ENCODE measurements at places on chromosomes 13 and 19. TPM values are rescaled to one million over a fixed set of nuclear protein-coding genes. Genes with fewer than 3 reads are reported as not detected.

GRCh38 chr19:35919306-35919705 lies 11.2 kb upstream of the TYROBP start:
- DNase-seq: no peak

POLD1 gene
- total RNA-seq: 18.5 TPM

- no peak for DNase-seq
These were observed 181.5 kb downstream of the POSTN start for GRCh38 chr13:37417060-37417441.

DNA sequence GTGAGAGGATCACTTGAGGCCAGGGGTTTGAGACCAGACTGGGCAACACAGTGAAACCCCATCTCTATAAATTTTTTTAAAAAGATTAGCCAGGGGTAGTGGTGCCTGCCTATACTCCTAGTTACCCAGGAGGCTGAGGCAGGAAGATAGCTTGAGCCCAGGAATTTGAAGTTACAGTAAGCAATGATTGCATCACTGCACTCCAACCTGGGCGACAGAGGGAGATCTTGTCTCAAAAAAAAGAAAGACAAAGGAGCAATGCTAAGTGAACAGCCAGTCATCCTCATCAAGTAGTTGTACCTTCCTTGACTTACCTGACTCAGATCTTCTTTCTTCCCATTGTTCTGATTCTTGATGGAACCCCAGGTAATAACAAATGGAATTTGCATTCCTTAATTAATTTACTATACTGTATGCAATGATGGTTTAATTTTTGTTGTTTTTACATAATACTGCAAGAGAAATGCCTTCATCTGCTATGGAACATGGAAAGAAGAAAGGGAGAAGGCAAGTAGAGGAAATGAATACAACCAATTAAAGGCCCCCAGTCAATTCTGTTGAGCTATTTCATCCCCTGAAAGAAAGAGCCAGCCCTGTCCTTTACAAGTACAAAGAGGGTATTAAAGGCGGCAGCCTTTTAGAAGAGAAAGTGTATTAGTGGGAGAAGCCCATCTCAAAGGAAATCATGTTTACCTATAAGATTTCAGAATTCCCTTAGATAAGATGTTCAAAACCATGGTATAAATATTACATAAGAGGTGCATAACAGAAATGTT lies 316.7 kb downstream of the DIAPH3 start:
- DNase-seq: no peak

SIGLEC8 gene
- 0.45 TPM for total RNA-seq

SPACA4 gene
- total RNA-seq: not detected

DNA sequence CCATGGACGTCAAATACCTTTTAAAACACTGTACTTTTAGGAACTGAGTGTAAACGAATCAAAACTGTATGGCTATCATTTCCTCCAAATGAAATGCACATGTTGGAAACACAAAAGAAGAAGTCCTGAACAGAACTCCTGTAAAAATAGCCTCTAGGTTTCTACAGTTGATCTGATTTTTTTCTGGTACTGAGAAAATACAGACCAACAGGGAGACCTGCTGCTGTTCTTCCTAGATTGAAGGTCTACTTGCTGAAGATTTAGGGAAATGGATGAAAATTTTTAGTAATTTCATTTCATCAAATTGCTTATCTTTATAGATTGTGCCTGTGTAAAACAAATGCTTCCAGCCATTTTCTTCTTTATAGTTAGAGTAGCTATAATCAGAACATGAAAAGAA lies 520.4 kb downstream of the SLITRK6 start:
- DNase-seq: no peak

DNA sequence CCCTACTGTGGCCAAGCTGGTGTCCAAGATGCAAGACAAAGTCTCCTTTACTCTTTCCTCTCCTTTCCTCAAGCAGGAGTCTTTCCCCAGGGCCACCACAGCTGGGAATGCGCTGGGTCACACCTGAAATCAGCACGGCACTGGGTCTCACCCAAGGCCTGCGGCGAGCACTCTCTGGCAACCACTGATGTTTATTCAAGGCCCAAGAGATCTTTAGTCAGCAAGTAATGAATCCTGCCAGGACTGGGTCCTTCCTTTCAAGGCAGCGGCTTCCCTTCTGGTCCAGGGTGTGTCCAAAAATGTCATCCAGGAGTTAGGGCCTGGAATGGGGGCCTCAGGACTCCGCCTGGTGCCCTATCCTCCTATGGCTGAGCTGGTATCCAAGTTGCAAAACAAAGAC lies 24.1 kb downstream of the BLOC1S3 start:
- DNase-seq: no peak

LDLR gene
- 8.7 TPM for total RNA-seq

- DNase-seq: no peak
These were observed 147.5 kb downstream of the DIAPH3 start for GRCh38 chr13:60016229-60016628.

PTPRH gene
- 0.11 TPM for total RNA-seq

DNA sequence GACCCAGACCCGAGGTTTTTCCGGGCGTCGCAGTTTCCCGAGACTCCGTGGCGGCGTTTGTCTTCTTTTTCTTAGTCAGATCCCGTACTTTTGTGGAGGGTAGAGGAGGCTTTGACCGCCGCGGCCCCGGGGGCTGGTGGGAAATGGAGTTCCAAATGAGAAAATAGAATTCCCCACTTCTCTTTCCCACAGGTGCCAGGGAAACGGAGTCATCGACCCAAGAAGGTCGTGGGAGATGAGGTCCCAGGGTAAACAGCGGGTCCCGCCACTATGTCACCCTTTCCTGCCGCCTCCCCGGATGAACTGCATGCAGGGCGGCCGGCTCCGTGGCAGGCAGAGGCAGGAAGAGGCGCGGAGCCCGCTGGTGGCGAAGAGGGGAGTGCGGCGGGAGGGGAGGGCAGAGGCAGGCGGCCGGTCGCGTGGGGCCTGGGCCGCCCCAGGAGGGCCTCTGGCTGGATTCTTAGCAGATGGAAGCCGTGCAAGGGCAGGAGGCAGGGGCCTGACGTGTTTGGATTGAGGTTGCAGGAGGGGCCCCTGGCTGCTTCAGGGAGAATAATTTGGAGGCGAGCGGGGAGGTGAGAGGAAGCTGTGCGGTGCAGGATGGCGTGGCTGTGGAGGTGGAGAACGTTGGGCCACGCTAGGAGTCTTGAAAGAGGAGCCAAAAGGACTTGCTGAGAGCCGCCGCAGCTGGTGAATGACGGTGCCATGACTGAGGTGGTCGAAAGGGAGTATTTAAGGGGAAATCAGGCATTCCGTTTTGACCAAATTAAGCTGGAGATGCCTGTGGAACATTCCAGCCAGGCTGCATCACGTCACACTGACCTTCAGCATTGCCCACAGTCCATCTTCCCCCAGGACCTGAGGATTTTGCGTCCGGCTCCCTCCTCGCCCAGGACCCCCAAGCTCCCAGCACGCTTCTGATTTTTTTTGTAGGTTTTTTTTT lies 11.7 kb downstream of the CYTH2 start:
- DNase-seq: no peak

DNA sequence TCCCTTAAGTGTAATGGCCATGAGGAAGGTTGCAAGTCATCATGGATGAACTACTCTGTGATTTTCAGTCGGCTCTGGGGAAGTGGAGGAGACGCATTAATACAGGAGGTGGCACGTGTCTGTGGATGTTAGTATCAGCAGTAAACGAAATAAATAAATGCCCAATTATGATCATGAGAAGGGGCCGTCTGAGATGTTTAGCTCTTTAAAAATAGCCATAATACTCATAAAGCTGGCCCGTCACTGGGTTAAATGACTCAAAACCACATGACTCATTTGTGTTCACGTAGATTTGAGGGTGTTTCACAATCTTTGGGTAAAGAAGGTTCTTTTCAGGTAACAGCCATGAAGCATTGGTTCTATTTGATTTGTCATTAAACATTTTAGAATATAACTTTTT lies 620.6 kb downstream of the GPC6 start:
- DNase-seq: no peak
